Stomach (tissue), 19 donors: ENCODE measurements at places on chromosomes 5 and 9.

- H3K4me3 ChIP-seq = no peak overlapping the region
- H3K27me3 ChIP-seq = no peaks in the 10 kb centered on the region
- H3K36me3 ChIP-seq = peaks cover 14% of the 10 kb centered on the region
- peak overlapping the region; percentile 25 for H3K27ac ChIP-seq
- H3K4me1 ChIP-seq = peaks cover 60% of the 10 kb centered on the region
These were observed 12.9 kb downstream of the RGMB start for GRCh38 chr5:98786191-98786853.

GRCh38 chr9:37660691-37661090 is 9.9 kb downstream of the FRMPD1 start:
- H3K4me3 ChIP-seq = no peak overlapping the region
- DNase-seq = no peak
- no peaks in the 10 kb centered on the region for H3K36me3 ChIP-seq

DNA sequence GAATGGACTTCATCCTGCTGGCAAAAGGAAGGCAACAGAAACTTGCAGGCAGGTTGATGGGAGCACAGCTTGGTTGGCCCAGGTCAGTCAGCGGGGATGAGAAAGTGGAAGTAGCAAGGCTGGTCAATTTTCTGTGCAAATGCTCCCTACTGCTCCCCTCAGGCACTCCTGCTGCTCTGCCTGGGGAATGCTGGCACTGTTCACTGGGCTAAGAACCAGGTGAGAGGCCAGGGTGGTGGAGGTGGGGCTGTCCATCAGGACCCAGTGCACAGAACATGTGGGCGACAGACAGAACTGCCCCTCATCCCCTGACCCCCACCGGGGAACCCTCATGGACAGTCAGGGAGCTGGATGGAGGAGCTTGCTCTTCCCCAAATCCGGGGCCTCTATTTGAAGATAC is 593.1 kb downstream of the IRX1 start:
- no peak overlapping the region for H3K27ac ChIP-seq
- no peaks in the 10 kb centered on the region for H3K36me3 ChIP-seq
- DNase-seq = no peak
- no peak overlapping the region for H3K4me3 ChIP-seq
- no peaks in the 10 kb centered on the region for H3K4me1 ChIP-seq

DNA sequence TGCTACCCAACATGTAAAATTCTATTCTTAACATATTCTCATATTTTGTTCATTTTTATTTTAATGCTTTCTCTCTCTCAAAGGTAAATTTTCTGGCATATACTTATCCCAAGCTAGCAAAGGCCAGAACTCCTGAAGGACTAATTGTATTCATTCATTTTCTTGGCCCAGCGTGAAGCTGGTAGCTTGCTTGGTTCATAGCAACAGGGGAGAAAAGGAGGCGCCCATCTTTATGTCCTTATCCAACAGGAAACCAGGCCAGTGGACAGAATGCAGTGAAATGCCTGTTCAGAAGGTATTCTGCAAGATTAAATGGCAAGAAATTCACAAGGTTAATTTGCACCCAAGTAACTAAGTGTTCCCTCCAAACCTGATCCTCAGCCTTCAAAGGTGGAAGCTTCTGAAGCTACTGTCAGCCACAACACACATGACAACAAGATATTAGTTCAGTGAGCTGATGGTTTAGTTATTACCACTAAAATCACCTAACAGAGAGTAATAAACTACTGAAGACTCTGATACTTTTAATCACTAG is 5.6 kb downstream of the EFNA5 start:
- H3K4me3 ChIP-seq = no peak overlapping the region
- no peak for DNase-seq
- H3K27me3 ChIP-seq = peaks cover 16% of the 10 kb centered on the region
- H3K36me3 ChIP-seq = no peaks in the 10 kb centered on the region
- H3K4me1 ChIP-seq = peaks cover 14% of the 10 kb centered on the region

GRCh38 chr5:139571966-139572365 is 10.8 kb downstream of the UBE2D2 start:
- no peaks in the 10 kb centered on the region for H3K27me3 ChIP-seq
- no peak overlapping the region for H3K27ac ChIP-seq
- DNase-seq = no peak
- peaks cover 22% of the 10 kb centered on the region for H3K36me3 ChIP-seq
